ENCODE measurements at places on chromosomes 11 and 22.

DNA sequence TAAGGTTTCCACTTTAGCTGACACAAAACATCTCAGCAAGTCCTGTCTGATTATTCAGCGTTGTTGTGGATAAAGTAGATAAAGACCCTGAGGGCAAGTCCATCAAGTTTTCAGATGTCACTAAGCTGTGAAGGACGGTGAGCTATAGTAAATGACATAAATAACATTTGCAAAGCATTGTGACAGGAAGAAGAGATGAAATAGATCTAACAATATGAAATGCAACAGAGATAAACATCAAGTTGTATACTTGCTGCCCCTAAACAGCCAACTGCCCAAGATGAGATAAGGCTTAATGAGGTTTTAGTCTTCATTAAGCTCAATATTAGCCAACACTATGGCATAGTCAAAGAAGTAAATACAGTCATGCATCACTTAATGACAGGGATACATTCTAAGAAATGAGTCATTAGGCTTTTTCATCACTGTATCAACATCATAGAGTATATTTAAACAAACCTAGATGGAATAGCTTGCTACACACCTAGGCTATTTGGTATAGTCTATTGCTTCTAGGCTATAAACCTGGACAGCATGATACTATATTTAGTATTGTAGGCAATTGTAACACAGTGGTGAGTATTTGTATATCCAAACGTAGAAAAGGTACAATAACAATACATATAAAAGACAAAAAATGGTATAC, 625.1 kb upstream of the ANO5 start:
- peak; percentile 21 for DNase-seq

DNA sequence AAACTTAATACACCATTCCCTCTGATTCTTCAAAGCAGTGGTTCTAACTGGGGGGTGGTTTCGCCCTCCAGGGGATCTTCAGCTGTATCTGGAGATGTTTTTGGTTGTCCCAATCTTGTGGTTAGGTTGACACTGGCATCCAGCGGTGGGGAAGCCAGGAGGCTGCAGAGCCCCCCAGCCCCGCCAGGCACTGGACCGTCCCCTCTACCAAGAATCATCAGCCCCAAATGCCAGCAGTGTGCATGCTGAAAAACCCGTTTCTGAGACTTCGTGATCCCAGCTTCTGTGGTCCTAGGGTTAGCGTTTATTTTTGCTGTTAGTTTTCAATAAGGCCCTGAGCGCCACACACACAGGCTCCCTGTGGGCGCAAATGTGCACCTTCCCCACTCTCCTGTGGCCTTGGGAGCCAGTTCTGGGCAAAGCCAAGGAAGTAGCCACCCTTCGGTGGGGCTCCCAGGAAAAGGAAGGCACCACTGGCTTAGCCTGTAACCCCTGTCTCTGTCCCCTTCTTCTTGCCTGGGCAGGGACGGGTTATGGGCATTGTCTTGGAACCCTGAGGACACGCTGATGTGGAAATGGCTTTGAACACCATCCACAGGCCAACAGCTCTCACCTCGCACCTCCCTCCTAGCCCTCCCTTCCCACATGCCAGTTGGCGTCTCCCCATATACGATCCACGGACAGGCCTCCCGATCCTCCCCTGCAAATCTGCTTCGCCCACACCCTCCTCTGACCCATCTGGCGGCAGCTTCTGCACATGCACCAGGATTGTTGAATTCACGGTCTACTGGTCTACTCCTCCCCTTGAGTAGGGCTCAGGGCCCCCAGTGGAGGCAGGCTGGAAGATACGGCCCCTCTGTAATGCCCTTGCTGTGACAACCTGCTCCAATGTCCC, 71.4 kb upstream of the CCND1 start:
- no peak for DNase-seq

- peak; percentile 66 for DNase-seq
Measured at GRCh38 chr11:65884716-65885092, 3.6 kb downstream of the FIBP start.

- no peak for DNase-seq
Measured at GRCh38 chr22:44576311-44577260, 78.6 kb upstream of the RTL6 start.

DNA sequence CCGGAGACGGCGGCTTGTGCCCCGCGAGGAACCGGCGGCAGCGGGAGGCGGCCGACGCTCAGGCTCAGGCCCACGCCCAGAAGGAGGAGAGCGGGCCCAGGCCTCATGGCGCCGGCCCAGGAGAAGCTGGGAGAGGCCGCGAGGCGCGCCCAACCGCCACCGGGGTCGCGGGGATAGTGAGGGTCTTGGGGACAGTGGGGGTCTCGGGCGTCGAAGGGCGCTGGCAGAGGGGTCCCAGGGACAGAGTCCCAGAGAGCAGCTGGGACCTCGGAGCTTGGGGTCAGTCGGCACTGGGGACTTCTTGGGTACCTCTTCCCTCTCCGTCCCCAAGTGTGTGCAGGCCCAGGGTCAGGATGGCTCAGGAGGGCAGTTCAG, at the start of gene PKDREJ:
Gene PKDREJ, minus strand, starts transcription at position 128 of the 375 bp plus-strand sequence. Its CDS starts 21 bp downstream, at position 107.
- DNase-seq = no peak

- DNase-seq = no peak
Measured at GRCh38 chr11:24755260-24755839, 258.5 kb downstream of the LUZP2 start.

GRCh38 chr11:75537740-75538139, 12.0 kb upstream of the GDPD5 start:
- no peak for DNase-seq

GRCh38 chr11:117946156-117946841, 17.1 kb upstream of the TMPRSS13 start:
- DNase-seq = no peak
